HT1080 (cell line): ENCODE measurements at places on chromosomes 2 and 18. TPM values are rescaled to one million over a fixed set of nuclear protein-coding genes. Genes with fewer than 3 reads are reported as not detected.

ADCY3 gene
- total RNA-seq: 65.6 and 73.5 TPM in 2 replicates

DNA sequence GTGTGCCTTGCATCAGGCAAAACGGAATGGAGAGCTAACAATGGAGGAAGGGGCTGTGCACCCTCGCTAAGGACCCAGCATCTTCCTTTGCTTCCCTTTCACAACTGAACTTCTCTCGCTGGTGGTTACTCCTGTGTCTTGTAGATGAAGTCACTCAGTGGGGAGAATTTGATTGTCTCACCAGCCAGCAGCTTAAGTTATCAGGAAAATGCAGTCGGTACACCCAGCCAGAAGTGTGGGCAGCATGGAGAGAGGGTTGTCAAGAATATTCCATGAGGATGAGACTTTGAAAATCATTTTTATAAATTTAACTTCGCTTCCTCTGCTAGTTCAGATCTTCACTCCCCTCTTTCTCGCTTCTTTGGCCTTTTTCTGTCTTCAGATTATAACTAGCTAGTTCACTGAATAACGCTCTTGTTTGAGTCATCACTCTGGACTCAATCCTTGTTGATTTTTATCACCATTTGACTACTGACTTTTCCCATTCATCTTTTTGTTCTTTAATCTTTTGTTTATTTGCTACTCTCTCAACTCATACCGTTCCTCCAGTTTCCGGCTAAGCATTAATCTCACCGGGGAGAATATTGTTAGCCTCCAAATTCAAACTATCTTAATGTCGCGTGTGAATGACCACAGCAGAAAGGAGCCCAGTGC lies 221.7 kb downstream of the CD226 start:
- no peak for DNase-seq

GRCh38 chr2:126860385-126860784 lies 38.3 kb upstream of the TEX51 start:
- DNase-seq: no peak

DNA sequence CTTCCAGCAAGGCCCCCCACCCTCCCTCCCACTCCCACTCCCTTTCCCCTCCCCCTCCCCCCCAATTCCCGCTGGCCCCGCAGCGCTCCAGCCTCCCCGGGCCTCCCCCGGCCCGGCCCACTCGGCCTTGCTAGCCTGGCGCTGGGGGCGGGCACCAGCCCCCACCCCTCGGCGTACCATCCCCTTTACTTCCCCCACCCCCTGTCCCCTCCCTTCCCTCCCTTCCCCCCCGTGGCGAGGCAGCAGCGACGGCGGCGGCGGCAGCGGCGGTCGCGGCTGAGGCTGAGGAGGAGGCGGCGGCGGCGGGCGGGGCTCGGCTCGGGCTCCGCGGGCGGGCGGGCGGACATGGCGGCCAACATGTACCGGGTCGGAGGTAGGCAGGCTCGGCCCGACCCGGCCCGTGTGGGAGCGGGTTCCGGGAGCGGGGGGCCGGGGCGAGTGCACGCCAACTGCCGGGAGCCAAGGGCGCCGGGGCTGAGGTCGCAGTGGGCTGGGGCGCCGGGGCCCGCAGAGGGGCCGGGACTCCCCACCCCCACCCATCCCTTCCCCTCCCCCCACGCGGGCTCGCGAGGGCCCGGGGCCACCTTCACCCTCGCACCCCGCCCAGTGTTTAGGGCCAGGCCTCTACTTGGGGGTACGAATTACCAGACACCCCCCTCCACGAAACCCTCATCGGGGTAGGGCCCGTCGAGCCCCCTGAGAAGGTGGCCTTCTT lies at the start of gene MTA3:
TSS of gene MTA3 (plus strand) at position 232 of the 715 bp plus-strand sequence. CDS start at position 346, 114 bp downstream.
- no peak for DNase-seq

DNA sequence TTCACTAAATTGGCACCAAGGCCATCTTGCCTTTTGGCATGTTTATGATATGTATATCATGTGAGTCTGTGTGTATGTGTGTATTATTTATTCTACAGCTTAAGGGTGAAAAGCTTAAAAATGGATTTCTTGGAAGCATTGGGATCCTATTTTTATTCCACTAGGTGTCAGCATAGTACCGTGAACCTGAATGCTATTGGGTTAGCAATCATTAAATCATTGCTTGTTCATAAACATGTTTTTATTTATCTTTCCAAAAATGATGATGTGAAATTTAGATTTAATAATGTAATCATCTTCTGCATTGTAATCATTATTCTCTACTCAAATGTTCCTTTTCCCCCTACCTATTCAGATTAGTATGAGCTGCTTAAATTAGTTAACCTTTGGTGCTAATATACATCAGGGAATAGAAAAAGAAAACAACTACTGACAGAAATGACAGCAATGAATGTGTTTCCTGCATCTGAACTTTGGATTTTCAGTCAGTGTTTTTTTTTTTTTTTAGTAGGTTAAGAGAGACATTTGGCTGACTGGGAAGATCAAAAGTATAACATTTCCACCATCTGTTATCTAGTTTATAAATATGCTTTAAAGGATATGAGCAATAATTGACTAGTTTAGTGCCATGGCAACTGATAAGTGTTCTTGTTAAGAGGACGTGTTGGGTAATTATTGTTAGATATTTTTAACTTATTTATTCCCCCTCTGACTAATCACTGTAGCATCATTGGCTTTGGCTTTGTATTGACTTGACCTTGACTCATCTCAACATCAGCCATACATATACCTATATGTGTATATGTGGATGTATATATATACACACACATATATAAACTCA lies 14.1 kb upstream of the ZSWIM2 start:
- no peak for DNase-seq

- DNase-seq: peak; percentile 38
Measured at GRCh38 chr2:30239308-30239985, 8.1 kb downstream of the LBH start.

RASGRP3 gene
- total RNA-seq: 0.84 and 2.1 TPM in 2 replicates

- DNase-seq: no peak
Measured at GRCh38 chr18:56510108-56510507, 128.3 kb downstream of the TXNL1 start.

DNA sequence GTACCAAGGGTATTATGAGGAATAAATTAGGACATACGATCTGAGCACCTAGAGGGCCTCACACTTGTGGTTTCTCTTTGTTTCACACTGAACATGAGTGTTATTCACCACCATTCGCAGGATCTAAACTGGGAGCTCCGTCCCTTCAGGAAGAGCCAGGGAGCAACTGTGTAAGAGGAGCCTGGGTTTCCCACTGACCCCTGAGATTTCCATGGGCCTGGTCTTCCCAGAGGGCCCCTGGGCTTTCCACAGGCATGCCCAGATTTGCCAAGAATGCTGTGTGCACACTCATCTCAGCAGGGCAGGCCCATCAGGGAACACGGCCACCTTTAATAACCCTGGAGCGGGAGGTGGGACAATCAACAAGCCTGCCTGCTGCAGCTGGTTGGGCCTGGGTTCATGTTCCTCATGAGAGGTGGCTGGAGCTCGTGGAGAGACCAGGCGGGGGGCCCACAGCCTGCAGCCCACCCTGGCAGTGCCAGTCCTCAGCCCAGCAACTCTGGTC lies 416.8 kb upstream of the MYT1L start:
- no peak for DNase-seq
